ENCODE measurements at places on chromosomes 2 and 18.

DNA sequence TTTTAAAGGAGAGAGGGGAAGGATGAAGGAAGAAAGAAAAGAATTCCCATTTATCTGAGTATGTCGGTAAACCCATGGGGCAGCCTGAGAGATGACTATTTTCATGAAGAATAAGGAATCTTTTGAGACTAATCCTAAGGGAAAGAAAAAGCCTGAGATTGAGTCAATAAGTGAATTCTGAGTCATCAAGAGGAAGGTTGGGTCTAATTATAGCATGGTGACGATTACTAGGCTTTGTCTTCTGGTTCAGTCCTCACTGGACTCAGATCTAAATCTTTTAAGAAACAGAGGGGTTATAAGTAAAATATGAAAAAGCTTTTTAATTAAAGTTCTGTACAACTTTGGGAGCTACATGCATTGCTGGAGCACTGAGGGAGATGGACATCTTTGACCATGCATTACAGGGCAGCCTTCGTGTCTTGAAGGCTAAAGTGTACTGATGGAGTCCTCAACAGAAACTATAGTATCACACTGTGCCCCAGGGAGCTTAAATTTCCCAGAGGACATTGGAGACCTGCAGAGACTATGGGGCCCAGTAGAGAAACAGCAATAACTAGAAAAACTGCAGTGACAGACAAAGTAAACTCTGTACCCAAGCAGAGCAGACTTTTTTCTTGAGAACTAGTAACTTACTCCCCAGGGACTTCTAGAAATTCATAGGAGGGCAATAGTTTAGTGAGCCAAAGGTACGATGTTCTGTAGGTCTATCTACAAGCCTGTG lies 260.9 kb downstream of the RAD51AP2 start:
- no peak for DNase-seq

- no peak for DNase-seq
These were observed 106.0 kb downstream of the UBR3 start for GRCh38 chr2:169933124-169933711.

DNA sequence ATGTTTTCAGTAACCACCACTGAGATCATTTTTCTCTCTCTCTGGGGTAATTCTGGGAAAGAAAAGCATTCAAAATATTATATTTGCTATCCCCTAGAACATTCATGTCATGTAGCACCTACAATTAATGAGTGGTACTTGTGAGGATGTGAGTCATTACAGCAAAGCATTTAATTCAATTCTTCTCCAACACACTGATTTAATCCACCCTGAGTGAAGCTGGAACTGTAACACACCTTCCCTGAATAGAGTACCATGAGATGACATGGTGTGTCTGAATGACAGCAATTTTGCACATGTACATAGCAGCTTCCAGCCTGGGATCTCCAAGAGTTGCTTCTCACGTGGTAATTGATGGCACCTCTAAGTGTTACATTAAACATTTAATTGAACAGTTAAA lies 207.1 kb upstream of the SLC14A2 start:
- no peak for DNase-seq

GRCh38 chr2:222134654-222135053 lies 164.1 kb downstream of the PAX3 start:
- DNase-seq, result no peak

DNA sequence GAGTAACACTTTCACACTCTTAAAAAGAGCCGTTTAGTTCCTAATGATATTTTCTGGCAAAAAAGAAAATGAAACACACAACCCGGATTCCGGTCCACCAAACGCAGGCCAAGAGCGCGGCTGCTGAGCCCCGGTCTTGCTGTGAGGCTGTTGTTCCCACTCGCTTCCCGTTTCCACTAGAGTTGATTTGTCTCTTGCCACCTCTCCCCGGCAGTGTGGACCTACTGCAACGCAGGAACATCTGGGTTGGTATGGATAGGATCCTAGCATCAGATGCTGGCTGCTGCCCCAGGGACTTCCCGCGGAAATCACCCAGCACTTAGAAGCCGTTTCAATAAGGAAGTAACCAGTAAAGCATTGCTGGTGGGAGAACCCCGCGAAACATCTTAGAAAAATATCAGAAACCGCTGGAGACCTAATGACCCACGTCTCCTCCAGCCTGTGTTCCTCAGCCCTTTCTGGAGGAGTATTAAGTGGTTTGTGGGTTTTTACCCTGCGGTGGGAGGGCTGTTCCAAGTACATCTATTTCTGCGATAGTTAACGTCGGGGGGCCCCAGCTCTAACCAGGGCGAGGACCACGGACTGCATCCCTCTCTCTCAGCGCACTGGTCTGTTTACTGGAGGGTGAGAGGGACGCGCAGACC lies 939 bp downstream of the DOCK10 start:
- DNase-seq, result peak; percentile 76

- DNase-seq, result no peak
These were observed 277.6 kb downstream of the PHLPP1 start for GRCh38 chr18:62992877-62993365.

- DNase-seq, result no peak
These were observed 73.2 kb downstream of the CYBRD1 start for GRCh38 chr2:171595456-171595855.

GRCh38 chr2:44181648-44182047 lies 13.0 kb downstream of the PPM1B start:
- no peak for DNase-seq

- no peak for DNase-seq
These were observed 245.2 kb upstream of the GULP1 start for GRCh38 chr2:188046437-188046836.

GRCh38 chr2:187577310-187577709 lies 23.1 kb upstream of the TFPI start:
- no peak for DNase-seq

DNA sequence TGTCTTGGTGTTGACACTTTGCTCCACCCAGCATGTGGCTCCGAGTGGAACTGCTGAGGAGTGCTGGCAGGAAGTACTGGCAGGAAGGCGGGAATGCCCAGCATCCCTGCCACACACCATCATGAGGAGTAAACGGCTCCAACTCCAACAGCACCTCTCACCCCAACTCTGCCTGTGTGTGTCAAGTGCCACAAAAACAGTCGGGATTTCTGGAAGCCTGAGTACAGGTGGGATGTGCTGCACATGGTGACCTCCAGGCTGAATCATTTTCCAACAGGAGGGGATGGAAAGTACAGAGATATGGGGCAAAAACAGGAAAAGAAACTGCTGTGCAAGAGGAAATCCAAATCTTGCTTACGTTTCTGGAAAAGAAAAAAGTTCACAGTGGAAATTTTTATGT lies 53.6 kb downstream of the PARD6G start:
- DNase-seq, result no peak

GRCh38 chr2:10159086-10159485 lies 36.5 kb downstream of the RRM2 start:
- no peak for DNase-seq

DNA sequence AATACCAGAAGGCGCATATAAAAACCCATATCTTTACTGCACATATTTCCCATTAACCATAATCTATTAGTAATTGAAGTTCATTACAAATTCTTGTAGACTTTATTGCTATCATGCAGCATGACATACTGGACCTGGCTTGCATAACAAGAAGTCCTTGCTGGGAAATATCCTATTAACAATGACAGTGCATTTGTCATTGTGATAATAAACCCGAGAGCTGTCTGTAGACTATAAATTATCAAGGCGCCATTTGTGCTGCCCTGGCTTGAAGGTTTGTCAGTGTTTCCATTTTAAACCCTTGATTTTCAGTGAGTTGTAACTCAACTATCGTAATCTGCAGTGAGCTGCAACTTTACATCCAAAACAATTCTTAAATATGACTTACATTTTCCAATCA lies 59.0 kb downstream of the HNMT start:
- no peak for DNase-seq

DNA sequence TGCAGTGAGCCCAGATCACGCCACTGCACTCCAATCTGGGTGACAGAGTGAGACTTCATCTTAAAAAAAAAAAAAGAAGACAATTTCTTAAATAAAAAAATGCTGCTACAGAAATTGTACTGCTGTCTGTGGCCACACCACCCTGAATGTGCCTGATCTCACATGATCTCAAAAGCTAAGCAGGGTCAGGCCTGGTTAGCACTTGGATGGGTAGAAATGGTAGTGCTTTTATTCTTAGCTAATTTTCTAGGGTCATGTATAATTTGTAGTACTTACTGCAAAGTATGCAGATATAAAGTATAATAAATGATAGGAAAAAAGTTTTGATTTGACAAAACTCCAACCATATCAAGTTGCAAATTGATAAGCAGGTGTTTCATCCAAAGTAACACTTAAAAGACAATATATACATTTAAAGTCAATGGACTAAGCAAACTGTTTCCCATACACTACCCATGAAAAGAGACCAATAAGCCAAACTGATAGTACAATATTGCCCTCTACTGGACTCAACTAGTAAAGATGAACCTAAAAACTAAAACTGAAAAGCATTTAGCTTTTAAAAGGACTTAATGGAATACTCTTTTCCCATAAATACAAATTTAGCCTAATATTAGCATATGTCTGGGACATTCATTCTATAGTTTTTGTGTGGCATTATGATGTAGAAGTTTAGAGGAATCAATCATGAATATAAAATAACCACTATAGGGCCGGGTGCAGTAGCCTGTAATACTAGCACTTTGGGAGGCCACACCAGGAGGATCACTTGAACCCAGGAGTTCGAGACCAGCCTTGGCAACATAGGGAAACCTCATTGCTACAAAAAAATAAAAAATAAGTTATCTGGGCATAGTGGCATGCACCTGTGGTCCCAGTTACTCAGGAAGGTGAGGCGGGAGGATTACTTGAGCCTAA lies 18.6 kb upstream of the PEX13 start:
- peak; percentile 52 for DNase-seq

All from naive thymus-derived CD4-positive, alpha-beta T cell (primary cell).